SHP77 treated with DMSO at 0.1 percent for 48 hours (cell line): ENCODE measurements at places on chromosomes 16 and 17.

- DNase-seq = no peak
Measured at GRCh38 chr17:71118039-71118438, 948.7 kb downstream of the KCNJ2 start.

- DNase-seq = no peak
Measured at GRCh38 chr17:32335687-32336086, 6.3 kb downstream of the C17orf75 start.

DNA sequence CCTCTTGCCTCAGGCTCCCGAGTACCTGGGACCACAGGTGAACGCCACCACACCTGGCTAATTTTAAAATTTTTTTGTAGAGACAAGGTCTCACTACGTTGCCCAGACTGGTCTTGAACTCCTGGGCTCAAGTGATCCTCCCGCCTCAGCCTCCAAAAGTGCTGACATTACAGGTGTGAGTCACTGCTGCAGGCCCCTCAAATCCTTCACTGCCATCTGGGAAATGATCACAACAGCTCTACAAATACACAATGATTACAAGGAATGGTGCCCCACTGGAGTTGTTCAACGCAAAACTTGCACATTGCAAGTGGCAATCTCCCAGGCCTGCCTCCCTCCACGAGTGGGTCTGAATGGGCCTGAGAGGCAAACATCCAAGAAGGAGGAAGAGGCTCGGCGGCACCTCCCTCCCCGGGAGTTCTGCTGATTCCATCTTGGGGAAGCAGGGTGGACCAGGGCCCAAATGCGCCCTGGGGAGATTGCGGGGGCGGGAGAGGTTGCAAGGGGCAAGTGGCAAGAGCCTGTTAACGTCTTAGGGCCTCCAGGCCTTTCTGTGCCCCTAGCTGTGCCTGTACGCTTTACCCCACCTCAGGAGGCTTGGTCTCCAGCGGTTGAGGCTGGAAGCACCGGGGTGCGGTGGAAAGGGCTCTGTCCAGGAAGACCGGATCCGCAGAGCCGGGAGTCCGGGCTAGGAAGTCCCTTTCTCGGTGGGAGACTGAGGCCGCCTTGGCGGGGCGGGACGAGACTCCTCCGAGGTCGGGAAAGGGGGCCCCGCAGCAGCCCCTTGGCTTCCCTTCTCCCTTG, 656 bp upstream of the IGFBP4 start:
- DNase-seq = no peak

DNA sequence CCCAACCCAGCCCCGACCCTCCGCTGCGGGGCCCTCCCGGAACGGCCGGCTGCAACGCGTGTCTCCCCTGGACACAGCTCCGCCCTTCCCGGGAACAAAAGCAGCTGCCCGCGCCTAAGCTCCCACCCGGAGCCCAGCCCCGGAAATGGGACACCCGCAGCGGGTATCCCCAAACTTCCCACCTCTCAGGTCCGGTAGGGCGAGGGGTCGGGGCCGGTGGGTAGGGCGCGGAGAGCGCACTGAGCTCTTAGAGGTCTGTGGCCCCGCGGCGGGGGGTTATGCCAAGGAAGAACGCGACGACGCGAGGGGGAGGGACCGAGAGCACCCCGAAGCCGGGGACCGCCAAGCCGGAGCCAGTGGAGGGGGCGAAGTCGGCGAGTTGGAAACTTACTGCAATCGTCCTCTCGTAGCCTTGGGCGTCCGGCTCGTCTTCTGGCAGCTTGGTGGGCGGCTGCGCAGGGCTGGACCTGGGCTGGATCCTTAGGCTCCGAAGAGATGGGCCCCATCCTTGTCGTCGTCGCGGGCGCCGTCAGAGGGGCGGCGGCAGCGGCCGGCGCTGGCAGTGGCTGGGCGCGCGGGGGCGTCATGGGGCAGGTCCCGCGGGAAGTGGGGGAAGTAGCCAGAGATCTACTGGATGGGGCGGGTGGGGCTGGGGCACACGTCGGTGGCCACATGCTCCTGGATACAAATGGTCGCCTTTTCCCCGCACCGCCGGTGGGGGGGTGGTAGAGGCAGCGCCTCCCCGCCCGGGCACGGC, 6.9 kb downstream of the USP6 start:
- no peak for DNase-seq

DNA sequence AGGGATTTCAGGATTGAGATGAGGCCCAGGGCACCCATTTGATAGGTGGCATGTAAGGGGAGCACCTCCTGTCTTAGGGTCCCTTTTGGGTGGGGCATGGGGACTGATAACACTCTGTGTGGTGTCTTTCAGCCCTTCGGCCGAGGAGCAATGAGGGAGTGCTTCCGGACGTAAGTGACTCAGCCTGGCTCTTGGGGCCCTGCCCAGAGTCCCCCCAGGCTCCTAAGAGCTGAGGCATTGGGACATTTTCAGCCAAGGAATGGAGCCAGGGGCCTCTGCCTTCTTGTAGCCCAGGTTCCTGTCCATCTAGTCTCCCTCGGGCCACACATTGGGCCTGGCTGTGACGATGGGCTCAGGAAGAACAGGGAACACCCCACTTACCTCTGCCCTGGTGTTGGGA, 44.4 kb downstream of the EEF2K start:
- DNase-seq = no peak

GRCh38 chr16:10678655-10679054, 16.1 kb downstream of the TEKT5 start:
- no peak for DNase-seq

- no peak for DNase-seq
Measured at GRCh38 chr16:7148606-7149005, 184.0 kb upstream of the RBFOX1 start.

GRCh38 chr17:7070712-7071111, 9.3 kb downstream of the CLEC10A start:
- DNase-seq = no peak

GRCh38 chr17:60277258-60277657, 114.7 kb downstream of the USP32 start:
- DNase-seq = no peak

GRCh38 chr16:23187341-23187740, 4.8 kb downstream of the SCNN1G start:
- no peak for DNase-seq

DNA sequence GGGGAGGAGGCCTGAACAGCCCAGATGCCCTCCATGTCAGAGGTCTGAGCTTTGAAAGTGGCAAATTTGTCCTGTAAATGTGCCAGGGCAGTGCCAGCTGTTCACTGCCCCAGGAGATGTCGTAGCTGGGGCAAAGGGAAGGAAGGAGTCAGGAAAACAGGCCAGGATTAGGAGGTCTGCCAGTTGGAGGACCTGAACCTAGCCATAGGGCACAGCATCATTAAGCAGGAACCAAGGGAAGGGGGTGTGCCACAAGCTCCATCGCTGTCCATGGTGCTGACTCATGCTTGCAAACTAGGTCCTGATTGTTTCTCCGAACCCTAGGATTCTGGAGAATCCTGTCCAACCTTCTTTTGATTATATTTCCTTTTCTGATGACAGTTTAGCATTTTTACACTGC, 124.2 kb downstream of the TMEM132E start:
- DNase-seq = no peak

- DNase-seq = no peak
Measured at GRCh38 chr17:75737133-75737962, 16.1 kb downstream of the ITGB4 start.

DNA sequence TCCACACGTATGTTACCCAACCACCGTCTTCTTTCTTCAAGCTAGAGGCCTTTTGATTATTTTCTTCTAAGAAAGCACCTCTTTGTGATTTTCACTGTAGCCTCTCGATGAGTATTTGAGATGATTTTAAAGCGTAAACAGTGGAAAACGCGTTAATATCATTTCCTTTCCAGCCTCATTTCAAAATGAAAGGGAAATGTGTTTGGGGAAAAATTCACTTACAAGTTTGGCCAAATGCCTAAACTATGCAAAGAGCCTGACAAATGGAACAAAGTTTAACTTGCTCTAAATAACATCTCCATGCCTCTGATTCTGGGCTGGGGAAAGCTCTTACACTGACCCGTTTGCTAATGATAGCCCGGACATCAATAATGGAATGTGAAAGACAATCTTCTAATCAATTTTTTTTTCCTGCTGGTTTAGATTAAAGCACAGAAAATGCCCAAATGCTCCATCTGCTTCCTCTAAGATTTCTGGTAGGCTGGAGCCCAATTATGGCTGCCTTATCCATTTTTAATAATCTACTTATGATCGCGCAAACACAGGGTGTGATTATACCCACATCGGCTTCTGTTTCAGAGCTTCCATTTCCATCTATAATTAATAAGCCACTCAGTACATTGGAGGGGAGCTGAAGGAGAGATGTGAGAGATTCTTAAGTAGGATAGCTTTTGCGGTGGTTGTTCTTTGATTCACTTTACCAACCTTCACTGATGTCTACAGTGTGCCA, 43.5 kb downstream of the HS3ST2 start:
- no peak for DNase-seq

DNA sequence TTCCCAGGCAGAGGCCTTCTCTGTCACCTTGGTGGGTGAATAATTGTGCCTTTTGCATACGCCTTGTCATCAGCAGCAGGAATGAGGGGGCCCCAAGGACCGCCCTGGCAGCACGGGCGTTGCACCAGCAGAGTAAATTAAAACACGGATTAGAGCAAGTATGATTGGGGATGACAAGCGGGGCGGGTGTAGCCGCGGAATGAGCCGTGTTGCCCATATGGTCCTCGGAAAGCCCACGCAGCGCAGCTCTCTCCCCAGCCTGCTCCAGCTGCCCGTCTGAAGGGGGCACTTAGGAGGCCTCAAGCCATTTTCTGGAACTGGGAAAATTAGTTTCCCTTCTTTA, 299.4 kb upstream of the IRX3 start:
- DNase-seq = no peak
